Activated CD4-positive, alpha-beta T cell treated with anti-CD3 and anti-CD28 coated beads, Interleukin-2, amount 50 U/mL, for 48 hours (primary cell): ENCODE measurements at places on chromosomes 2 and 18.

GRCh38 chr2:179741317-179741716 is 120.1 kb downstream of the ZNF385B start:
- DNase-seq: no peak

GRCh38 chr18:23032030-23032582 is 99.0 kb downstream of the RBBP8 start:
- DNase-seq: no peak

DNA sequence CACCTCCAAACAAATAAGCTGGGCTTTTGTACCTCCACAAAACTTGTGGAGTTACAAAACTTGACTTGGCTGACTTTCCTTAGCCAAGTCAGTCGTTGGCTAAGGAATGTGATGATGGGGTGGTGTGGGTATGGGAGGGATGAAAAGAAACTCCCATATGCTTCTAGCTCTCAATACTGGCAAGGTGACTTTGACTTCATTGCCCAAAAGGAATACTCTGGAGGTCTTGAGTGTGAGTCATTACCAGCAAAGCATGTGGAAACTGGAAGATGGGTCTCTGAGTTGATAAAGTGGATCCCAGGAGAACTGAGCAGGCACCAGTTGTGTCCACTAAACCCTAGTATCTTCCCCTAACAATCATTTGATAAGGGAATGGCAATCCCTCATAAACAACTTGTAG is 226.7 kb downstream of the GULP1 start:
- no peak for DNase-seq

GRCh38 chr2:66478731-66479316 is 43.9 kb downstream of the MEIS1 start:
- no peak for DNase-seq

- DNase-seq: no peak
Observed at GRCh38 chr18:79420033-79420745, 24.5 kb downstream of the NFATC1 start.

DNA sequence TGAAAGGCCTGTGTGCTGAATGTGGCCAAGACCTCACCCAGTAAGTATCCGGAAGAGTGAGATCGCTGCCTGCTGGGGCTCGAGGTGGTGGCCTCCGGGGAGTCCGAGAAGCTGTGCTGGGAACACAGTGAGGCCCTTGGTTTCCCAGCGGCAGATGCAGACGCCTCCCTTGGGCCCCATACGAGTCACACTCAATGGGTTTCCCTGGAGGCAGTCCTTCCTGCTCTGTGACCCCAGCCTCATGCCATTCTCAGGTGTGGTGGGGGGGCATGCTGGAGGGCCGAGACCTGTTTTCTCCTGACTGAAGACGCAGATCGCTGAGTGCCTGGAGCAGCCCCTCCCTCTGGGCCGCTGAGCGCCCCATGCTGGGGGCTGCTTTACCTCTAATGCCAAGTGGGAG is 15.7 kb downstream of the CTDP1 start:
- DNase-seq: no peak

GRCh38 chr2:197108758-197109157 is 182.3 kb upstream of the PGAP1 start:
- DNase-seq: no peak

DNA sequence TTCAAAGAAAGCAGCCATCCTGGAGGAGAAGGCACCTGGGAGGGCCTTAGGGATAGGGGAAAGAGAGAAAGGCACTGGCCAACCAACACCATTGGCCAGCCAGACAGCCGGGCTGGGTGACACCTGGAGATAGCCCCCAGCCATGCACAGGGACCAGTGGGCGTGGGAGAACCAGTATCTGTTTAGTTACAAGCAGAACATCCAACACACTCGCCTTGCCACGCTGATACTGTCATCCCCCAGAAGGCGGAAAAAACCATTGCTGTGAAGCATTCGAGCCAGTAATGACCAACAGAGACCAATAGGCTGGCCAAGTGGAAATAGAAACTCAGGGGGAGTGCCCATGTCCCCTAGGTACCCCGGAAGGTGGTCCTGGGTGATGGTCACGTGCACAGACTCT is 15.5 kb downstream of the ASPRV1 start:
- DNase-seq: no peak

DNA sequence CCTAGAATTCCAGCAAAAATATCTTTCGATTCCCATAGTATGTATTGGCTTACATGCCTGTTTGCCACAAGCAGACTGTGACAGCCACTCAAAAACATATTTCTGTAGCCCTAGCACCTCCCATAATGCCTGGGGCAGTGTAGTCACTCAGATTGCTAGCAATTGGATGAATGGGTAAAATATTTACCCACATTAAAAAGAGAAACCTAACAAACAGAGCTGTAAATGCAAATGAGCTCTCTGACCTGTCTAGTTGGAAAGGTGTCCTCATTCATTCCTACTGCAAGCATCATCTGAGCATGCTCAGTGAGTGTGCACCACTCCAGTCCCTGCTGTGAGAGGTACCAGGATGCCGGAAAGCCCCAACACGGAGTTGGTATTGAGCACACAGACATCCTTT is 234.0 kb upstream of the RAB12 start:
- DNase-seq: no peak

DNA sequence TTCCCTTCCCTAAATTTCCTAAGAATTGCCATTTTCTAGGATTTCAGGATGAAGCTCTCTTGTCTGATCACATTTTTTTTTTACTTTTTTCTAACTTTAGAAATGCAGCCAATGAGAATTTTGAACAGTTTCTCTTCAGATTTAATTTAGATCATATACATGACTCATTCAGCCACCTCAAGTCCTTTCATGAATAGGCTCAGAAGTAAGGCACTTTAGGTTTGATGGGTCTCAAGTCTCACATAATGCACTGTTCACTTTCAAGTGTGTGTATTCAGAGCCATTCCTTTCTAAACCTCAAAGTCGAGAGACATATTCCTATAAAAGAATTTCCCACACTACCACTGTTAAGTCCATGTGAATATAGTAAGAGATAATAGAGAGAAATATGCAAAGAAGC is 614.1 kb upstream of the VRK2 start:
- no peak for DNase-seq

GRCh38 chr2:241609859-241610793 is 26.8 kb downstream of the THAP4 start:
- peak; percentile 90 for DNase-seq

GRCh38 chr2:50133766-50134165 is 898.2 kb downstream of the NRXN1 start:
- no peak for DNase-seq

DNA sequence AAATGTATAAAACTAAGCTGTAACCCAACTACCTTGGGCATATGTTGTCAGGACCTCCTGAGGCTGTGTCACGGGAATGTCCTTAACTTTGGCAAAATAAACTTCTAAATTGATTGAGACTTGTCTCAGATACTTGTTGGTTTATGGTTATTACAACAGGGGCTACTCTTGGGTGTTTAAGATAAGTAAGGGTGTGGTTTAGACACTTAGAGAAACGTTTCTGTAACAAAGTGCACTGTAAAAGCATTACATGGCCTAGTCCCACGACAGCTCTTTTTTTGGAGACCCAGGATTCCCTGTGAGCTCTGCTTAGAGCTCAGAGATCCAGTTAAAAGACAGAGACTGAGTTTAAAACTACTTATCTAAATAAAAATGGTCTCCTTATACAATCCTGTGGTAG is 32.3 kb upstream of the LIPG start:
- no peak for DNase-seq

DNA sequence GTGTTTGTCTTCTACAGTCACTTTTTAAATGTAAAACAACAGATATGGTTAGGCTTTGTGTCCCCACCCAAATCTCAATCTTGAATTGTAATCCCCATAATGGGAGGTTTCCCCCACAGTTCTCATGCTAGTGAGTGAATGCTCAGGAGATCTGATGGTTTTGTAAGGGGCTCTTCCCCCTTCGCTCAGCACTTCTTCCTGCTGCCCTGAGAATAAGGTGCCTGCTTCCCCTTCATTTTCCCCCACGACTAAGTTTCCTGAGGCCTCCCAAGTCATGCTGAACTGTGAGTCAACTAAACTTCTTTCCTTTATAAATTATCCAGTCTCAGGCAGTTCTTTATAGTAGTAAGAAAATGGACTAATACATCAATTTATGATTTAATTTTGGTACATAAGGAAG is 118.0 kb upstream of the SNTG2 start:
- no peak for DNase-seq

- DNase-seq: no peak
Observed at GRCh38 chr2:26519396-26520147, 41.6 kb upstream of the OTOF start.

- no peak for DNase-seq
Observed at GRCh38 chr18:24582771-24583170, 122.3 kb downstream of the HRH4 start.

- DNase-seq: no peak
Observed at GRCh38 chr2:152781175-152781574, 62.8 kb downstream of the ARL6IP6 start.

- no peak for DNase-seq
Observed at GRCh38 chr2:241080405-241081189, 21.5 kb downstream of the MTERF4 start.

- DNase-seq: no peak
Observed at GRCh38 chr2:177612659-177613058, 220.1 kb downstream of the AGPS start.

GRCh38 chr2:204897561-204897960 is 352.3 kb downstream of the PARD3B start:
- DNase-seq: no peak

DNA sequence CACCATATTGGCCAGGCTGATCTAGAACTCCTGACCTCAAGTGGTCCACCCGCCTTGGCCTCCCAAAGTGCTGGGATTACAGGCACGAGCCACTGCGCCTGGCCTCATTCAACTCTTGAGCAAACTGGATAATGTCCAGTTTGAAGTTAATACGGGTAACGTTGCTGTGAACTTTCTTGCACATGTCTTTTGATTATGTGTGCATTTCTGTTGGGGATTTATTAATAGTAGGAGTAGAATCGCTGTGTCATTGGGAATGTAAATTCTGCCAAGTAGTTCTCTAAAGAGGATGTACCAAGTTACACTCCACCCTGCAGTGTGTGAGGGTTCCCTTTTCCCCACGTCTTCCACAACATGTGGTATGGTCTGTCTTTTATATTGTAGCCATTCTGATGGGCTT is 6.2 kb downstream of the IMPA2 start:
- no peak for DNase-seq
